CD4-positive, alpha-beta T cell (primary cell): ENCODE measurements at places on chromosomes 1 and 21.

DNA sequence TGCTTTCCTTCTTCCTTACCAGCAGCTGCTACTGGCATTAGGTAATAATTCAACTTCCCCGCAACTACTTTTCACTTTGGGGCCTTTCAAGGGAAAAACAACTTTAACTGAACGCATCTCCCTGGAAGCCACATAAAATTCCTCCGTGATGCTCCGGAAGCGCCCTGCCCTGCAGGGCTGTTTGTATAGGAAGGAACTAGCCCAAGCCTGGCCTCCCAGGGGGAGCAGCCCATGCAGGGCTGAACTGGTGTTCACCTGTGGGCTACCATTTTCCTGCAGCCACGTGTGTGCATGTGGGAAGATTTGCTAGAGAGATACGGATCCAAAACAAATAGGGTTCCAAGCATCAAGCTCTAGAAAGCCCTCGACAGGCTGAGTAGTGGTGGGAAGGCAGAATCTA is 14.4 kb downstream of the CLDN14 start:
- DNase-seq, result no peak

- DNase-seq, result no peak
These were observed 28.8 kb upstream of the TSPAN2 start for GRCh38 chr1:115118086-115118485.

DNA sequence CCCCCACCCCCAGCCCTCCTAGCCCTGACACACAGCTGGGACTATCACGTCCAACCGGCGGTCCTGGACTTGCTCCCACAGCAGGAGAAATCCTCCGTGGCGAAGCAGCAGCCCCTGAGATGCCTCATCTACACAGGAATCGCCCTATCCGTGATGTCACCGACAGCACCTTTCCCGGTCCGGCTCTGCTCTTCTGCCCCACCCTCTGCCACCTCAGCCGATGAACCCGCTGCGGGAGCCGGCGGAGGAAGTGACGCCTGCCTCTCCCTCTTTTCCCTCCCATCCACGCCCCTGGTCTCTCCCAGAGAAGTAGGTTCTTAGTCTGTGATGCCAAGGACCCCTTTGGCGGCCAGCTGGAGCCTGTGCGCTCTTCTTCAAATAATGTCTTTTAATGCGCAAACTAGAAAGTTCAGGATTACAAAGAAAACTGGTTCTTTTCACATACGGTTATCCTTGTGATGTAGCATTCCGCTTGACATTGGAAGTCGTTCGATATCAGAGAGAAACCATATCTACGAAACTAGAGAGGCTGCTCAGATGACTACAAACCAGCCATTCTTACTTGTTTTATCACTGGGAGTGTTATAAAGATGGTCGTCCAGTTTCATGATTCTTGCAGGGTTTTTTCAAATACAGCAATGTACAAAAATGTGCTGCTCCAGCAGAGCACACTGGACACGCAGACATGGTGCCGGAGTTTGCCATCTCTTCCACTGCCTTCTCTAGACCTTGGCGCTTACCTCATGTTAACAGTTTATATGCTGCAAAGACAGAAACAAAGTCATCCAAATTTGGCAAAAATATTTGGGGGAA is 120.3 kb downstream of the PPIAL4G start:
- no peak for DNase-seq

DNA sequence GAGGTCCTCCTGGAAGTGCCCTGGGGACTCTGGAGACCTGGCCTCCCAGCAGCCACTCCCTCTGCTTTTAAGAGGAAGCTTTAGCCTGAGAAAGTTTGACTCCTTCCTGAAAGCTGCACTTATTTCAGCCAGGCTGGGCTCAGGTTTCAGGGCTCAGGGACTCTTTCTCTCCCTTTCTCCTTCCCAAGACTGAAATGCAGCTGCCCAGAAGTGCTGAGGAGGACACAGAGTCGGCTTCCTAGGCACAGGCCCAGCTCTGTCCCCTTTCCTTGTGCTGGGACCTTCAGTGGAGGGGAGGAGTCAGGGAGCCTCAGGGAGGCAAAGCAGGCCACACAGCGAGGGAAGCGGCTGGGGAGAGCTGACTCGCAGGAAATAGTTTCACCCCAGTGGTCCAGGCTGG is 137.3 kb downstream of the NAV1 start:
- no peak for DNase-seq

DNA sequence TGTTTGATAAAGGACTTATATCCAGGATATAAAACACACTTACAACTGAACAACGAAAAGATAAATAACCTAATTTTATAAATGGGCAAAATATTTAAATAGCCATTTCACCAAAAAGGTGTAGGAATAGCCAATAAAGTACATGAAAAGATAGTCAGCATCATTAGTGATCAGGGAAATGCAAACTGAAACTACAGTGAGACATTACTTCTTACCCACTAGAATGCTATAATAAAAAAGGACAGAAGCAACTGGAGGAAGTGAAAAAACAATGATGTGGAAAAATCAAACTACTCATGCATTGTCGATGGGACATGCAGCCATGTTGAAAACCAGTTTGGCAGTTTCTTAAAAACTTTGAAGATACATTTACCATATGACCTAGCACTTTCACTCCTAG is 43.4 kb upstream of the HSD3B1 start:
- no peak for DNase-seq

GRCh38 chr1:22756125-22756735 is 45.6 kb downstream of the EPHB2 start:
- DNase-seq, result no peak

DNA sequence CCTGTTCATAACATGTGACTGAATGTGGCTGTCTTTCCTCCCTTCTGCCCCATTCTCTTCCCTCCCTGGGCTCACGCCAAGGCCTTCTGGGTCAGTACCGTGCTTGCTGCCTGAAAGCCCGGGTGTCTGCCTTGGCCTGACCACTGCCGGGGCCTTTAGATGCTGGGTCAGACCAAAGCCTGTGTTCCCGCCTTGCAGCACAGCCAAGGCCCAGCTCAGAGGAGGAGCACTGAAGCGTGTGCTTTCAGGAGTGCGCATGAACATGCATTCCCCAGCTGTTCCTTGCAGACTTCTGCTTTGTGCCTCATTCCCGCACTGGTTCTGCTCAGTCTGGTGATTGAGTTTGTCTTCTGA is 27.0 kb upstream of the SARS1 start:
- DNase-seq, result no peak

- DNase-seq, result no peak
These were observed 6.4 kb upstream of the CGN start for GRCh38 chr1:151504759-151505158.

GRCh38 chr1:42251042-42251441 is 84.0 kb downstream of the FOXJ3 start:
- no peak for DNase-seq

- DNase-seq, result no peak
These were observed 18.5 kb downstream of the WLS start for GRCh38 chr1:68213843-68214242.

- DNase-seq, result no peak
These were observed 62.2 kb downstream of the OBSCN start for GRCh38 chr1:228270032-228270431.

DNA sequence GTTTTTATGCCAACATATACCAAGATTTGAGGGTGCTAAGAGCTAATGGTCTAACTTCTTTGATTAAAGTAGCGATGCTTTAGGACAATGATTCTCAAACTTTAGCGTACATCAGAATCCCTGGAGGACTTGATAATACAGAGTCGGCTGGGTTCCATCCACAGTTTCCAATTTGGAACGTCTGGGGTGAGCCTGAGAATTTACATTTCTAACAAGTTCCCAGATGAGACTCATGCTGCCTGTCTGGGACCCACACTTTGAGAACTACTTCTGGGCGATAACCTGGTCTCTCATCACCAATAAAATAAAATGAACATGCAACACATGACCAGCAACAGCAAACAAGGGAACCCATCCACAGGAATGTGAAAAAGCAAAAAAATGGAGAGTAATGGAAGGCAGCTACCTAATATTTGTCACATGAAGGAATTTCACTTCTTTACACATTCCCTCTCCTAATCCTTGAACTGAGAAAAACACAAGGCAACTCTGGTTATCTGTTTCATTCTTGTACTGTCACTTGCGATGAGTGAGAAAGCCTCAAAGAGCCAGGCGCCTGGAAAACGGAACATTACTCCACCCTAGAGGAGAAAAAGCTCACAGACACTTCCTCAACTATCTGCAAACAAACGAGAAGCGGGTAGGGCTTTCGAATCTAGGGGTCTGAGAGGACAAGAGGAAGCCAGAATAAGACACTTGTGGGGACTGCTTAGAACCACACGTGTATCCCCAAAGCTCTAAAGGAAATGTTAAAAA is 14.0 kb downstream of the HSF2BP start:
- DNase-seq, result no peak
